ENCODE measurements at places on chromosomes 6 and 20.

DNA sequence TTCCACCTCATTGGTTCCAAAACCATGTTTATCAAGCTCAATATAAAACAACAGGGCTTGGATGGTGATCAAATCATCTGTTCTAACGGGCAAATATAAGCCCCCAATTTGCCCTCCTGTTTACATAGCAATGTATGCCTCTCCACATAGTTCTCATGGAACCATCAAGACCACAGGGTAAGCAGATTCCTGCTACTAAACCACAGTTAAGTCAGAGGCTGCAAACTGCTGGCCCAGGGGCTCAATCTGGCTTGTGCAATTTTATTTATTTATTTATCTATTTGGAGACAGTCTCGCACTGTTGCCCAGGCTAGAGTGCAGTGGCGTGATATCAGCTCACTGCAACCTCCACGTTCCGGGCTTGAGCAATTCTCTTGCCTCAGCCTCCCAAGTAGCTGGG, 18.9 kb upstream of the MTHFD1L start:
- no peak for DNase-seq

- no peak for DNase-seq
Observed at GRCh38 chr6:124994648-124995047, 32.4 kb downstream of the RNF217 start.

DNA sequence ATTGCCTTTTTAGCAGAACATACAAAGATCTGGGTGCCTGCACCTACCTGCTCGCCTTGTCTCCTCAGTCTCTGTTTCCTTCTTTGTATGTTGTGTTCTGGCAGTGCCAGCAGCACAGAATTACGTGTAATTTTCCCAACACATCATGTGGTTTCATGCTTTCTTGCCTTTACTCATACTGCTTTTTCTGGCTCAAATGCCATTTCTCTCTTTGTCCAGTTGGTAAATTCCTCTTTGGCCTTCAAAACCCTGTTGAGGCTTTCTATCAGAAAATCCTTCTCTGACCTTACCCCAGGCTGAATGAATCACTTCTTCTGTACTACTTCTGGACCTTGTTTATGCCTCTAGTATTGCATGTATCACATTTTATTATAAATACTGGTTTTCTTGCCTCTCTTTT, 31.8 kb downstream of the L3MBTL3 start:
- no peak for DNase-seq

- DNase-seq = no peak
Observed at GRCh38 chr6:150528648-150529285, 70.9 kb upstream of the PLEKHG1 start.

GRCh38 chr20:35600176-35600992, 15.2 kb upstream of the SPAG4 start:
- no peak for DNase-seq

- DNase-seq = no peak
Observed at GRCh38 chr6:113481458-113481857, 375.7 kb upstream of the MARCKS start.

GRCh38 chr6:75896526-75896925, 147.5 kb downstream of the MYO6 start:
- DNase-seq = no peak

DNA sequence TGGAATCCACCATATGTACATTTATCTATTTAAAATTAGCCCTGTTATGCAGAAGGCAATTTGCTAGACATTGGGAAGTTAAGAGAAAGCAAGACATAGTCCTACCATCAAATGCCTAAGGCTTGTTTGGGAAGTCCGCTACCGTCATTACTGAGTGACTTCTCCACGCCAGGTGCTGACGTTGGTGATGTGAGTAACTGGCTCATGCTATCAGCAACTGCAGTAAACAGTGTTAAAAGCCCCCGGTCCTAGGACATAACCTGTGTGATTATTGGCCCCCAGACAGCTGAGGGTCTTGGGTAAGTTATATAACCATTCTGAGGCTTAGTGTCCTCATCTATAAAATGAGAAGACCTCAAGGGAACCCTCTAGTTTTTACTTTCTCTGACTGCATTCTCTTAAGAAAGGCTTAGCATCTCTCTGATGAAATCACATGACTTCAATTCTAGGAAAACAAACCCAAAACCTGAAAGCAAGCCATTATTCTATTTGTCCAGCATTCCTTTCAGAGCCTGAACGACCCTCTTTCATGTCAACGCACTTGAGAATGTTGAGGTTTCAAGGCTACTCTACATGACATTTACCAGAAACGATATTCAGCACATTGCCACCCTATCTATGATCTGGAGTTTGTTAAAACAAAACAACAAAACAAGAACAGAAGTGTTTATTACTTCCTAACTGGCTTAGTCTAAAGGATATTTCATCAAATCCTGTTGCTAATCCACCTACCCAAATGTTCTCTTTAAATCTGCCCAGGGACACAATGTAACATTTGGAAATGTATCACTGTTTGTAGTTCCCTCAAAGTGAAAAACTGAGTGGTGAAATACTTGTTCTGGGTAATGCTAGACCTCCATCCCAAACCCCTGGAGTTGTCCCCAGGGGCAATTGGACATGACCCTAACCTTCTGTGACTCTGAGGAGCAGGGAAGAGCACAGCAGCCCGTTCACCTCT, 133.8 kb downstream of the BTBD3 start:
- no peak for DNase-seq

DNA sequence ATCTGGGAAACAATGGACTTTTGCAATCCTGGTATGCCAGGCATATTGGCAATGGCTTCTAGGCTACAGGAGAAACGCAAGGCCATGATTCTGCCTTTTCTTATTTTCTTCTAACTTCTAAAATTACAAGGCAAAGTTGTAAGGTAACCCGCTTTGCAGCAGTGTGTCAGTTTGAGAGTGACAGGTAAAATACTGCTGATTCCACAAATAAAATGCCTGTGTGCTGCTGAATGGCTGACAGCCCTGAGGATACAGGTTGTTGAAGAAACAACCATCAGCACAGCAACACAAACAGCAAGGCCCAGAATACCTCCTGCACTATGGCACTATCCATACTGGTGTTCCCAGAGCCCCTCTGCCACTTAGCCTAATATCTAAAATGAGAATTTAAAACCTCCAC, 37.1 kb downstream of the SLC17A1 start:
- no peak for DNase-seq

GRCh38 chr6:164230804-164231203, 816.3 kb downstream of the QKI start:
- no peak for DNase-seq

DNA sequence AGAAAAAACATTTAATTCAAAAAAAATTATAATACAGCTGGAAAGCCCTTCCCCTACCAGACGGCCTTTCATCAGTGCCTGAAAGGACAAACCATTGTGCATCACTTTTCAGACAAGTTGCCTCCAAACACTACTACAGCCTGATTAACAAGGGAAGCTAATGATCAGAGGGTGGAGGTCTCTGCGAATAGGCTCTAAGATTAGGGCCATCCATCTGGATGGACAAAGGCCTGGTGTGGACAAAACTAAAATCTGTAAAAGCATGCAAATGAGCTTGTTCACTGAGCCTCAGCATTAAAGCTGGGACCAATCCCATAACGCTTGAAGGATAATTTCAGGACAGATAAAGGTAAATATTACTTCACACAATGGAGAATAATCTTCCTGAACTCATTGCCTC, 228.7 kb upstream of the PLN start:
- DNase-seq = no peak

DNA sequence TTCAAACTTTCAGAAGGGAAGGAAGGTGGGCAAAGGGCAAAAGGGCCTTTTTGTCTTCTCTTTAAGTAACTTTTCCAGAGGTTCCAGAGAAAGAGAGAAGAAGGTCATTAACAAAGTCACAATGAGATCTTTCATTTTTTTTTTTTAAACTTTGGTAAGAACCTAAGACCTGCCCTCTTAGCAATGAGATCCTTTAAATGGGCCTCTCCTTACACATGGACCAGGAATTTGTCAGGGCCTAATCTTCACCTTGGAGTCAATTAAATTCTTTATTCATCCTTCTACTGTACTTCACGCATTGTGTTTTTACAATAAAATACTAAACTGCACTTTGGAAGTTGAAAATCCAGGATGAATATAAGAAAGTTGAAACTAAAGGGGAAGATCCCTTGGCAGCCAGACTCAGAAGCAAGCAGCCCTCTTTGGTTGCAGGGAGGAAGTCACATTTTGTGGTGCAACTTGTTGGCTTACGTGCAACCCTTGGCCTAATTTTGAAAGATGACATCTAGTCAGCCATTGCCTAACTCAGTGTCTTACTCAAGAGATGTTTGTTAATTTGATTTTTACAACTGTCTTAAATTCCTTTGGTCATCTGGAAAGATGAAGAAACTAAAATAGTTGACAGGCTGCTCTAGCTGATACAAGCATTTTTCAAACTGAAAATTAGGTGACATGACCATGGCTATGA, 11.9 kb upstream of the TMEM170B start:
- no peak for DNase-seq

DNA sequence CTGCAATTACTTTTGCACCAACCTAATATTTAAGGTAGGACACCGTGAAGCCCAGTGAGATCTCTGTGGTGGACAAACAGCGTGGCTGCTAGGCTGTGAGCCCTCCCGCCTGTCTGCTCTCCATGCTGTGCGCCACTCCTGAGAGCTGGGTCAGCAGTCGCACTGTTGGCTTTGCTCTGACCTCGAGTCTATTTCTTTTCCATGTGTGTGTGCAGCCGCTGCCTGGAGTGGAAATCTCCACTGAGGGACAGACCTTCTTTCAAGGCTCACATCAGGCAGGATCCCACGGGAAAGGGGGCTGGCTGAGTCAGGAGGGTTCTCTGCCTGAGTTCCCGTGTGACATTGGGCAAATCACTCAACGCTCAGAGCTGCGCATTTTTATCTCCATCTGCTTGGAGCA, 27.1 kb downstream of the RIPOR3 start:
- no peak for DNase-seq

GRCh38 chr6:52454556-52454955, 34.4 kb downstream of the EFHC1 start:
- no peak for DNase-seq

- no peak for DNase-seq
Observed at GRCh38 chr20:40207655-40208054, 481.4 kb downstream of the MAFB start.

DNA sequence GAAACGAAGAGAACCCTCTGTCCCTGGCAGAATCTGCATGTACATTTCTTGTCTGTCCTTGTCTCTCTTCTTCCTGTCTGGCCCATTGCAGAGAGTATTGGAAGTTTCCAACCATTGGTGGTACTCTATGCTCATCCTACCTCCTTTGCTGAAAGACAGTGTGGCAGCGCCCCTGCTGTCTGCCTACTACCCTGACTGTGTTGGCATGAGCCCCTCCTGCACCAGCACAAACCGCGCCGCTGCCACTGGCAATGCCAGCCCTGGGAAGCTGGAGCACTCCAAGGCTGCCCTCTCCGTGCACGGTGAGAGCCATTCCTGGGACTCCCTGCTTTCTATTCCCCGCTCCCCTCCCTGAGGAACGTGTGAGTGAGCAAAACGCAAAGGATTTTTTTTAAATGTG, 32.5 kb downstream of the KDM1B start:
- DNase-seq = no peak

DNA sequence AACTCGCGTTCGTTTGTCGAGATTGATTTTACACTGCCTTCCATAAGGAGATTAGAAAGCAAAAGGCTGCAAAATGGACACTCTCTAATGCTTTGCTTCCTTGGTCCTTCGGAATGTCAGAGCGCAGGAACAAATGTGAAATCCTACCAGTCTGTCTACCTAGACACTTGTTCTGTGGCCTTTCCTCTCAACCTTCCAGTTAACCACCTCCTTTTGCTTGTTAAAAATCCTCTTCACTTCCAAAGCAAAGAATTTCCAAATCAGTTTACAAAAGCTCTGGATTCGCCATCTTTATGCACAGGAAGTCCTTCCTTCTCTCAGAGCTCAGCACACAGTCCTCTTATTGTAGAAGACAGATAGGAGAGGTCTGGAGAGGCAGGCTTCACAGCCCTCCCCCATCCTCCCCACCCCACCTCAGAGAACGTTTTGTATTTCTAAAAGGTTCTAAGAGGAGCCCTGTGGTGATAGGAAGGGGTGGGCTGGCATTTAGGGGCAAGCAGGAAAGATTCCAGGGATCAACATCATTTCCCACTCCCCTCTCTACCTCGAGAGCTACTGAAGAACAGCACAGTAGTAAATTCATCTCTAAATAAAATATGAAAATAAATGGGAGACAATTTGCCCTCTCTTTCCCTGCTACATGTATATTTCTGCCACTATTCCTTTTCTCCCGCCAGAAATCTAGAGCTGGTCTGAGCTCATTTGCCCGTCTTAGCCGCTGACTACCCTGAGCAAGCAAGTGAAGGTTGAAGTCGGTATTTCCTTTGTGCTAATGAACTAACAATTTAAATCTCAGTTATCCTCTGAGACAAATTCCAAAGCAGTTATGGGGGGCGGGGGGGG, 18.9 kb downstream of the TFAP2A start:
- DNase-seq = no peak

DNA sequence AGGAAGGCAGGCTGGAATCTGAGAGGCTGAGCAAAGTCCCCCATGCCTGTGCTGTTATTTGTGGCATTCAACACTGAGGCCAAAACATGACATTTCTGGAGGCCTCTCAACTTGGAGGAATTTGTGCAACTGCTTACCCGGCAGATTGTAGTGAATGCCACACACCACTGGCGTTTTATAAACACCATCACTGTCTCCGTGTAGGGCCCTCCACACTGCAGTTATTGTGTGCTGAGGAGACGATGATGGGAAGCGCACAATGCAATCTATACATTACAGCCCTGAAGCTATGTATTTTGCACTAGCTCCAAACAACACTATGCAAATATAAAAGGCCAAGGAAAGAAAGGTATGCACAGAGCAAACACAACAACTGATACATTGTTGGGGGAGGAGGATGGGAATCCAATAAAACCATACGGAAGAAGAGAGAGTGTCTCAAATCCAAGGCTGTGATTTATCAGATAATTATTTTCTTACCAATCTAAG, 106.5 kb downstream of the SMLR1 start:
- no peak for DNase-seq

DNA sequence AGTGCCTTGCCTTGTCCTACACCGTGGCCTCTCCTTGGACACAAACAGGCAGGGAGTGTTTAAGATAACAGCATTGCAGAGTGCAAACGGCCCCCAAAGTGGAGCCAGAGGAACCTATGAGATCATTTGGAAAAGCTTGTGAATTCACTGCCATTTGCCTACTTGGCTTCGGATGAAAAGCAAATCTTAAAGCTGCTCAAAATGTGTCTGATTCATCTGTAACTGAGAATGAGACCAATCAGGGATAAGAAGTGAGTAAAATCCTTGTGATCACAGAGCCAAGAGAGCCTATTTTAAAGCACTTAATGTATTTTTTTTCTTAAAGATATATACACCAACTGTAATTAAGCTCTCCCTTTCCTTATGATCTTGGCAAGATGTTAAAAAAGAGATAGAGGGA, 65.7 kb upstream of the BACH2 start:
- DNase-seq = no peak
